Naive B cell (primary cell): ENCODE measurements at places on chromosomes 2 and 18.

GRCh38 chr2:27904405-27904665 is 13.8 kb downstream of the BABAM2 start:
- DNase-seq, result no peak

DNA sequence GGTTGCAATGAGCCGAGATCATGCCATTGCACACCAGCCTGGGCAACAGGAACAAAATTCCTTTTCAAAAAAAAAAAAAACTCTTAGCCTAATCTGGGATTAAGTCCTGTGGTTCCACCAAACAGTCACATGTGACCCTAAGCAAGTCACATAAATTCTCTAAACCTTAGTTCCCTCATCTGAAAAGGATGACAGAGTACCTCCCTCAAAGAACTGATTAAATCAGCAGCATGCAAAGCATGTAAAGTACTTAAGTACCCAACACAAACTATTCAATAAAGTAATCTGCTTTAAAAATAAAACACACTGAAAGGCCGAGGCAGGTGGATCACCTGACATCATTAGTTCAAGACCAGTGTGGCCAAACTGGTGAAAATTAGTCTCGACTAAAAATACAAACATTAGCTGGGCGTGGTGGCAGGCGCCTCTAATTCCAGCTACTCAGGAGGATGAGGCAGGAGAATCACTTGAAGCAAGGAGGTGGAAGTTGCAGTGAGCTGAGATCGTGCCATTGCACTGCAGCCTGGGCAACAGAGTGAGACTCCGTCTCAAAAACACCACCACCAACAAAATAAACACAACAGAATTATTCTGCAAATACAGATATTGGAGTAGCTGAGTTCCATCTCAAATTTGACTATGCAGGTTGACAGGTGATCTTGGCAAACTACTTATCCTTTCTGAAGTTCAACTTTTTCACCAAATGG is 7.0 kb downstream of the USP34 start:
- DNase-seq, result no peak

- no peak for DNase-seq
Measured at GRCh38 chr18:1999387-1999786, 571.9 kb downstream of the METTL4 start.

DNA sequence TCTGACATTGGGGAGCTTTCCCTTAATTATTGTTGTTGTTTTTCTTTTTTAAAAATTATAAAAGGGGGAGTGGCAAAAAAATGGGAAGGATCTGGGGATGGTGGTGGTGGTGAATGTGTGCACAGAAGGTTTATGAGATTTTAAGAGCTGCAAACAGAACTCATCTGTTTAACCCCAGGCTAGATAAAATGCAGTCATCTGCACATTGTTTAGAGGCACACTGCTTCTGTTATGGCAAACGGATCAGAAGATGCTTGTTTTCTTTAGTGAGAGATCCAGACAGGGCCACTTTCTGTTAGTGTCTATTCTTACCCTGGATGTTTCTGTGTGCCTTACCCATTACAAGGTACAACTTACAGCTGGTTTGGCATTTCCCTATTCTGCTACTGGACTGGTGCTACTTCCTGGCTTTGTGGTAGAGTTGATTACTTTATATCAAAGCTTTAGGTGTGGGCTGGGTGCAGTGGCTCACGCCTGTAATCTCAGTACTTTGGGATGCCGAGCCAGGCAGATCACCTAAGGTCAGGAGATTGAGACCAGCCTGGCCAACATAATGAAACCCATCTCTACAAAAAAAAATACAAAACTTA is 68.2 kb upstream of the NRP2 start:
- no peak for DNase-seq
